Skeletal muscle cell (primary cell): ENCODE measurements at places on chromosomes 6 and 20.

DNA sequence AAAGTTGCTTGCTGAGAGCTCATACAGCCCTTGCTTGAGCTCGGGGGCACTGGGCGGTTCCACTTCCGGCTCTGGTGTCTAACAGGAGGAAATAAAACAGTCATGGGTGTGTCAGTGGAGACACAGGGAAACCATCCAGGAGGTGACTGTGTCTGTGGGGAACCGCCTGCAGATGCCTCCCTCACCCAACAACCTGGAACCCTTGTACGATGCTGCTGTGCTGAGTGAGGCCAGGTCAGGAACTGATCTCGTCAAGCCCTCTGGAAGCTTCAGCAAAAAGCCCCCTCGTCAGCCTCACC is 15.5 kb downstream of the TXNDC5 start:
- no peak for DNase-seq

DNA sequence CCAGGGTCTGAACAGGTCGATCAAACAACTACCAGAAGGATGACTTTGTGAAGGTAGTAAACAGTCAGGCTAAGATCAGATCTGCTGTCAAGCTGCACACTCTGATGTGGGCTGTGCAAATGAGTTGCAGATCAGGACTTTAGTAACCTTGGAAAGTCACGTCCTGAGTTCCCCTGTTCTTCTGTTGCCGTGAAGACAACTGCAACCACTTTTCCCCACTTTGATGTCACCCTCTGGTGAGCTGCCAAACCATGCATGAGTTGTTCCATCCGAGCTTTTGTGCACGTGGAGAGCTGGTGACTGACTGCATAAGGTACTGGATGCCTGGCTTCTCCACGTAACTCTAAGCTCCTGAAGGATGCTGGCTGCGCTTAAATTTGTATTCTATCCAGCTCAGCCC is 111.0 kb downstream of the CD83 start:
- DNase-seq = peak; percentile 40

DNA sequence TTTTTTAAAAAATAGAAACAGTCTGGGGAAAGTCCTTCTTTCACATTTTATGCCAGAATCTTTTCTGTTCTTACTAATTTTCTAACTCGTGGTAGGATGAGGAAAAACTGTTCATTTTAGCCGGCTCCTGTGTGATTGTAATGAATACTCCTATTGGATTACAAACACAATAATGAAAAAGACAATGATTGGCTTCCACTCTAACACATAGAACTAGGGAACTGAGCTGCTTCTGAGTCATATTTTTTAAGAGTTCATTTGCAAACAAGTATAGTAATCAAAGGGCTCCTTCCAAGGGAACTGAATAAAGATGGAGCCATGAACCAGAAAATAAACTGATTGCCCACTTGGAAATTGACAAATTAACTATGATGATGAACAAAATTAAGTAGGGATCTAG is 265.3 kb upstream of the TCF21 start:
- DNase-seq = no peak

- DNase-seq = peak; percentile 34
Observed at GRCh38 chr20:19785173-19785982, 27.3 kb downstream of the RIN2 start.

- DNase-seq = no peak
Observed at GRCh38 chr6:165986311-165986913, 181.2 kb downstream of the TBXT start.

DNA sequence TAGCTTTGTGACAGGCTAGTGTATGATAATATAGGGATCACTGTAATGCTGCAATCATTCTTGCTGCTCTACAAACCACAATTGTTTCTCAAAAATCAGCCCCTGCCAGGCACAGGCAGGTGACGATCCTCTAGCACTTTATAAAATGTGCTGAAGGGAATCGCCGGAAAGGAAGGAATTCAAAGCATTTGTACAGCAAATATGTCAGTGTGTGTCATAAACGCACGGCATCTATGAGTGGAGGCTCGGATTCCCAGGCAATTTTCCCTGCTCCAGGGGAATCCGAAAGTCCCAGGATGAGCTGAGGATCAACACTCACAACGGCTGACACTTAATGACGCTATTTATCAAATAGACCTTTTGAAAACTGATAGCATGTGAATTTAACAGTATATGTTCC is 1.4 kb downstream of the PHACTR1 start:
- DNase-seq = peak; percentile 12

DNA sequence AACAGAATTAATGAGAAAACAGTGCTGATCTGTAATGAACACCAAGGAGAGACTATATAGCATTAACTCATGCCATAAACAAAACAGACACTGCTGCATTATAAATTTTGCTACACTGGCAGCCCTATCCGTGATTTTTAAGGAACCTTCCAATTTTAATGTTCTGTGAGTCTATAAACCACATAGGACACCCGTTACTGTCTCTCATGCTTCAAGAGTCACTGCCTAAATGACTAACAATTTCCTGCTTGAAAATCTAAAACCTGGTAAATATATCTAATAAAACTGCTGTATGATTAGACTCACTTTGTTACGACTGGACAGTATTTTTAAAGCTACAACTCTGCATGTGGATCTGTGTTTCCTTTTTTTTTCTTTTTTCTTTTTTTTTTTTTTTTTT is 8.7 kb downstream of the CHD6 start:
- no peak for DNase-seq

GRCh38 chr6:50791900-50792508 is 26.7 kb upstream of the TFAP2B start:
- peak; percentile 2 for DNase-seq

DNA sequence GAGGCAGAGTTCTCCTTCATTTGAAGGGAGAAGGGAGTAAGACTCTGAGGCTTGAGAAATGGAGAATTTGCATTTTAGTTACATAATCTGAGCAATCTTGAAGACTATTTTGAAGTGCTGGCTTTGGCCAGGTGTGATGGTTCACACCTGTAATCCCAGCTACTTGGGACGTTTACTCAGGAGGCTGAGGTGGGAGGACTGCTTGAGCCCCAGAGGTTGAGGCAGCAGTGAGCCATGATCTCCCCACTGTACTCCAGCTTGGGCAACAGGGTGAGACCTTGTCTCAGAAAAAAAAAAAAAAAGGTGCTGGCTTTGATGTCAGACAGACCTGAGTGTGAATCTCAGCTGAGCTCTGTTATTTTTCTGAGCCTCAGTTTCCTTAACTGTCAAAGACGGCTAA is 12.4 kb upstream of the ARMC12 start:
- no peak for DNase-seq

DNA sequence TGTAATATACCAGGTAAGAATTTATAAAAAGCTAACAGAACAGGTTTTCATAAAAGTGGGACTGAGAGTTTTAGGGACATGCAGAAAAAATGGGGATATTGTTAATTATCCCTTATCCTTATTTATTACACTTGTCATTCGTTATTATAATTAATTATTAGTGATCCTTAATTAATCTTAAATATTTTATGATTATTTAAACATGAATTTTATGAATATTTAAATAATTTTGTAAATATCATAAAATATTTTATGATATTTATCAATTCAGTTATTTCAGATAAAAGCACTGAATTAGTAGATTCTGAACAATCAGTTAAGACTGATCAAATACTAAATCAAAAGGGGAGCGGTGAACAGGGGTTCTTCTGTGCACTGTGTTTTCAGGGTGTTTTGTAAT is 300.1 kb downstream of the PAX1 start:
- no peak for DNase-seq

DNA sequence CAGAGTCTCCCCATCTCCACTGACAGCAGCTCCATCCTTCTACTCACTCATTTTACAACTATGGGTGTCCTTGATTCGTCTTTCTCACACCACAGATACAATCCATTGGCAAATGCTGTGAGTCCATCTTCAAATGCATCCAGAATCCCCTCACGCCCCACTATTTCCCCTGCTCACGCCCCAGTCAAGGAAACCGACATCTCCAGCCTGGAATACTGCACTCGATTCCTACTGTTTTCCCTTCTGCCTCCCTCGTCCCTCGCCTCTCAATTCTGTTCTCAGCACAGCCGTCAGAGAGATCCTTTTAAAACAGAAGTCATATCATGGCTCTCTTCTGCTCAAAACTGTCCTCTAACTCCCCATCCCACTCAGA is 4.7 kb downstream of the HLA-B start:
- DNase-seq = no peak

GRCh38 chr6:166459272-166459671 is 76.5 kb upstream of the MPC1 start:
- DNase-seq = no peak

GRCh38 chr20:32440069-32440757 is 82.1 kb downstream of the ASXL1 start:
- DNase-seq = no peak

GRCh38 chr6:18214003-18214402 is 50.3 kb downstream of the DEK start:
- no peak for DNase-seq

- DNase-seq = no peak
Observed at GRCh38 chr6:22970004-22970403, 400.6 kb downstream of the HDGFL1 start.

DNA sequence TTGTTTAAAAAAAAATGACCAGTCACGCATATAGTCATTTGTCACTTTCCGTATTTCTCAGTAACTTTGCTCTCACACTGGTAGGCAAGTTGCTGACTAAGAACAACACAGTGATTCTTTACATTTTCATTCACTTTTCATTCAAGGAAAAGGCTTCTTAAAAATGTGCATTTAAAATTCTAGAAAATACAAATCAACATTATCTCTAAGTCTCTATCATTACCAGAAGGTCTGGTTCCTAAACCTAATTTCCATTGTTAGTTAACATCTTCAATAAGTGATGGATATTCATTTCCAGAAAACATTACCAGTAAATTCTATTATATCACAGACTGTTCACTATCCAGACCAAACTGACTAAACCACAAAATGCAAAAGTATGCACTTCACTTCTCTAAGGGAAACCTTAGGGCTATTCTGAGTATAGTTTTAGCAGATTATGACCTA is 115.3 kb downstream of the AHI1 start:
- no peak for DNase-seq

GRCh38 chr20:14710951-14711350 is 373.5 kb upstream of the FLRT3 start:
- DNase-seq = no peak

DNA sequence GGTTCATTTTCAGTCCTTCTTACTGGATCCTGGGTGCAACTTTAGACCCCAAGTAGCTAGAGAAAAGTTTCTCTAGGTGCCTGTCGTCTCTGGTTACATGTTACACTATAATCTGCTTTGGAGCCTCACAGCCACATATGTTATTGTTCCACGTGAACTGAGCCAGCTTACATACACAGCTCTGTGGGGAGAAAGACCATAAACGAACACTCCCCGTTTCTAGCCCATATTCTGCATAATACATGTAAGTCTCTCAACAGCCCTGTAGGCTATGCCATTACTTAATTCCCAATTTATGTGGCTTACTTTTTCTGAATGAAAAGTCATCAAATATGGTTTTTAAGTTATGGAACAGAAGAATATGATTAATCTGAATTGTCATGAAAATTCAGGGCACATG is 233.8 kb downstream of the BCKDHB start:
- DNase-seq = no peak
